Activated T-cell treated with anti-CD3 and anti-CD28 coated beads, Interleukin-2, amount 50 U/mL, for 1 hour (primary cell): ENCODE measurements at places on chromosomes 6 and 20.

DNA sequence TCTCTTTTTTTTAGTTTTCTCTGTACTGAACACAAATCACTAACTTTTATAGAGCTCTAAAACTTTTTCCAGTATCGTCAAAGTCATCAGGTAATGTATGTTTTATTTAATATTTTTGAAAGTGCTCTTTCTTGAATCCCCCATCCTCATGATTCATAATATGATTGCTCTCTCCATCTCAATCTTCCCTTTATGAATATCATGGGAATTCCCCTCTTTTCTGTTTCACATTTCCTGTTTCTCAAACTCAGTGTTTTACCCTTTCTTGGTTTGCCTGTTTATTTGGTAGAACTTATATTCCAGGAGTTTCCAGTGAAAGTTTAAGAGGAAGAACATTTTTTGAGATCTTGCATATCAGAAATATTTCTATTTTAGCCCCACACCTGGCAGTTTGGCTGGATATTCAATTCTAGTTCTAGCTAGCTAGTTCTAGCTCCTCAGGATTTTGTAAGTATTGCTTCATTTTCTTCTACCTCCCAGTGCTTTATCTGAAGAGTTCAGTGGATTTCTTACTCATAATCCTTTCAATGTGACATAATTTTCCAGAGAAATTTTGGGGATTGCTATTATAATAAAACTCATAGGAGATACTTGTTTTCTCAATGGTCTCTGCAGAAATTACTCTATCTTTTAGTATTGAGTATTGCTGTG, 6.1 kb upstream of the C6orf58 start:
- no peak for DNase-seq

DNA sequence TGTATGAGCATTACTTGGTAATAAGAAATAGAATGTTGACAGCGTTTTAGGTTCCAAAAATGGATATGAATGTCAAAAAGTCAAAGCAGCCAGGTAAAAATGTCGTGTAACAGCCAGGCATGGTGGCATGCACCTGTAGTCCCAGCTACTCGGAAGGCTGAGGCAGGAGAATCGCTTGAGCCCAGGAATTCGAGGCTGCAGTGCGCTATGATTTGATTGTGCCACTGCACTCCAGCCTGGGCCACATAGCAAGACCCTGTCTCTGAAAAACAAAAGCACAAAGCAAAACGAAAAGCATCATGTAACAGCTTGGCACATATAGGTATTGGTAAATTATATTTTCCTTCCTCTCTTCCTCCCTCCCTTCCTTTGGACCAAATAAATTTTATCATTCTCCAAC, 16.2 kb upstream of the FOXP4 start:
- no peak for DNase-seq

DNA sequence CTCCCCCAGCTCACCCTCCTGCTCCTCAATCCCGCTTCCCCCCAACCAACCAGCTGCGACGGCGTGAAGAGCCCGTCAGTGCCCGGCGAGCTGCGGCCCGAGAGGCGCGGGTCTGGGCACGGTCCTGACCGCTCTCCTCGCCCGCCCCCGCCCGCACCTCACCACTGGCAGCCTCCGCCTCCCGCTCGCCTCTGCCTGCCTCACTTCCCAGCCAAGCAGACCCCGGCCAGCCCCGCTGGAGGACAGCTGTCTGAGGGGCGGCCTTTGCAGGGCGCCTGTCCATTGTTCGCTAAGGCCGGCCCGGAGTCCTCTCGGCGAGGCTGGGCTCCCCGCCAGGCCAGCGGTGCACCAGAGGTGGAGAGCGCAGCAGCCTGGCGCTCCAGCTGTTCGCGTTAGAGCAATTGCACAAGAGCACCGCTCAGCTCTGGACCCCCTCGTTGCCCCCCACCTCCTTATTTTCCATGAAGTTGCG, 1.3 kb downstream of the SOBP start:
- peak; percentile 40 for DNase-seq

- DNase-seq = no peak
Measured at GRCh38 chr20:59937150-59937549, 3.0 kb downstream of the PPP1R3D start.

GRCh38 chr6:164554700-164555476, 754.5 kb downstream of the C6orf118 start:
- no peak for DNase-seq

DNA sequence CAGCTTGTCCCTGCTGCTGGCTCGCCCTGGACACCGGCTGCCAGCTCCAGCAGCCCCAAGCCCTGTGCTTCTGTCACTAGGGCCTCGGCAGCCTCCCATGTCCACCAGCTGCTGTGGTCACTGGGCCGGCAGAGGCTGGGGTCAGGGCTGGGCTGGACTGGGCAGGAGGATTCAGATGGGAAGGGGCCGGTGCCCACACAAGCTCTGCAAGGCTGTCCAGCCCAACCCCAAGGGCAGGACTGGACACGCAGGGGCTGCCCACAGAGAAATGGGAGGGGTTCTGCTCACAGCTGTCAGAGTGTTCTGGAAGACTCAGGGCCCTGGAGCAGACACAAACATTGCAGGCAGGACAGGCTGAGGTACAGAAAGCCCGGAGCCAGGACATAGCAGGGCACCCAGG, 65.6 kb downstream of the ADNP start:
- DNase-seq = no peak

GRCh38 chr20:23243791-23244155, 106.8 kb upstream of the NXT1 start:
- DNase-seq = no peak

DNA sequence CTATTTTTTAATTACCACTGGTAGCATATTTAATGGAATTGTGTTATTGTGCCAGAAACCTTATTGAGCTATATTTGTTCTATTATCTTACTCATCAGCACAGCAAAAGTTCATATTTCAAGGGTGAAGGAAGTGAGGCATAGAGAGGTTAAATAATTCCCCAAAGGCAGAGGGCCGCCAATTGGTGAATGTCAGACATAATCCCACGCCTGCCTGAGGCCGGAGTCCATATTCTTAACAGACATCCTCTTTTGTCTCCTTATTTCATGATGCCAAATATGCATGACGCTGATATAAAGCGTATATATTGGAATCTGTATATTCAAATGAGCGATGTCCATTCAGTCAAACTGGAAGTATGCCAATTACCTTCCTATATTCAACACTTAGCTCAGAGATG, 505.0 kb upstream of the SLC35B3 start:
- DNase-seq = no peak

GRCh38 chr6:3876866-3877265, 27.7 kb downstream of the FAM50B start:
- DNase-seq = no peak

DNA sequence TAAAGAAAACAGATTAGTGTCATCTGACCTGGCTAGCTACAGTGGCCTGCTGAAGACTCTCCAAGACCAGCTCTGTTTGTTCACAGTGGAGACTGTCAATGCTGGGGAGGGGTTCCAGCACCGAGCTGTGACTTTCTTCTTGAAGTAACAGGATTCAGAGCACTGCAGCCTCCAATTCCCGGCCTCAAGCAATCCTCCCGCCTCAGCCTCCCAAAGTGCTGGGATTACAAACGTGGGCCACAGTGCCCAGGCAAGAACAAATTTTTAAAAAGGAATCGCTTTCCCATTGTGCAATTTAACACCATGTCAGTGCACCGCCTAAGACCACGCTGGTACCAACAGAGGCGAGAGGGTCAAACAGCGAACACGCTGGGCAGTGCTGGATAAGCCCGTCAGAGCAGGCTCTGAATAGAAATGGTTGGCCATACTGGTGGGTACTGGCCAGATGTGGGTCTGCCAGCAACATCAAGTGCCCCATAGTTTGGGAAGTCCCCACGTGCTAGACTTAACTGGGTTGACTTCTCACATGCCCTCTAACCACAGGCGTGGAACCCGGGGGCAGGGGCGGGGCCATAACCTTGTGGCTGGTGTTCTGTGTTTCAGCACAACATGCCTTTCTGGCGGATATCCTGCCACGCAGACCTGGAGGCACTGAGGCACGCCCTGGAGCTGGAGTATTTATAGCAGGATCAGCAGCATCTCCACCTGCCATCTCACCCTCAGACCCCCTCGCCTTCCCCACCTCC, 168.9 kb downstream of the ZMYND8 start:
- DNase-seq = no peak

- DNase-seq = peak; percentile 31
Measured at GRCh38 chr20:13788167-13788834, 3.5 kb downstream of the NDUFAF5 start.

DNA sequence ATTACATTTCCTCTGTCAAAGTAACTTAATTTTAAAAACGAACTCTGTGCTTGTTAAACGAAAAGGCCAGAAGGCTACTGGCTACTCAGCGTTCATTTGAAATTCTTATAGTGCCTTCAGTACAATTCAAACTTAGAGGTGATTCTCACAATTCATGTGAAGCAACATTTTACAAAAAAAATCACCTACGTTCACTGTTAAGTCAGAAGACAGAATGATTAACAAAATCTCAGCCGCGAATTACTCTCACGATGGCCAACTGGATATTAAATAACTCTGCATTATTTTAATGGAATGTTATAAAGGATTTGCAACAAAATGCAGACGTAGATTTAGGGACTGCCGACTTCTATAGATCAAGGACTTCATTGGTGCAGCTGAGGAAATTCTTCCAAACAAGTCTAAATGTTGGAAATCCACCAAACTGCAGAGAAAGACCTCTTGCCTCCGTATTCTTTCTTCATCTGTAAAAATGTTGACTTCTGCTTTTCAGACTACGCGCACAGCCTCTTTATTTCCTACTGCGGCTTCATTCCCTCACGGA, 1.6 kb upstream of the QKI start:
- DNase-seq = no peak

GRCh38 chr20:4234128-4234527, 218.8 kb upstream of the RNF24 start:
- no peak for DNase-seq

DNA sequence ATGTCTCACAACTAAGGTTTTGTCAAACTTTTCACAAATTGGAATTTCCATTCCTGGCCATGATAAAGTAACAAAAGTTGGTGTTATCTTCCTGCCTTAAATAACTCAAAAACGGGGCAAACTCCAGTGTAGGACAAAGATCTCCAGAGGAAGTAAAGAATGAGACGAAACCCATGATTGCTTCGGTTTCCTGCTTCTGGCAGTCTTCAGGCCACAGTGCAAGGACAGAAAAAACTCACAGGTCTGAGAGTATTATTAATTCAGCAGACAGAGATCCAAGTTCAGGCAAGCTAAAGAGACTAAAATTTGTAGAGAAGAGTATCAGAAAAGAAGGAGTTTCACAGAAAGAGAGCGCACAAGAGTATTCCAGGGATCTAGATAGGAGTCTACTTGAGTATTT, 64.8 kb upstream of the RCAN2 start:
- DNase-seq = no peak

DNA sequence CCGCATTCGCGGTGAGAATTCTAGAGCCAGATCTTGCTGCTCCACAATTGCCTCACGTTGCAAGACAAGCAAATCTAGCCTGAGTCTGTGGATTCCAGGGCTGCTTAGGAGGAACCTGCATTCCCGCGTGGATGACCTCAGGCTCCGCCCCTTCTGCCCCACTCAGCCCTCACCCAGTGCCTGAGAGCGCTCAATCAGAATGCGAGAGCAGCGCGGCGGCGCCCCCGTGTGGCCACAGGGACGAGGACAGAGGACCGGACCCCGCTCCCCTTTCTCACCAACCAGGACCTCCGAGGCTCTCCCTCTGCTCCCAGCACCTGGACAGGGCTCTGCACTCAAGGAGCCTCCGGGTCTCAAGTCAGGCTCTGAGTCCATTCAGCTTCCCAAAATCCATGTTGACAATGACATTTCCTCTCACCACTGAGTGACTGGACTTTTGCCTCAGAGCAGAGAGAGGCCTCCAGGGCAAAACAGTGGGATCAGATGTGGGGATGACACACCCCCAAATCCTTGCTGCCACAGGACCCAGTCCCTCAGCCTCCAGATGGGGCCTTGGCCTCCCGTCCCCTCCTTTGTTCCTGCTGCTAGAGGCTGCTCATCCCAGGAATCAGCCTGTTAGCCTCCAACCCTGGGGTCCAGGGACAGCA, 52.0 kb downstream of the RPP21 start:
- peak; percentile 87 for DNase-seq

DNA sequence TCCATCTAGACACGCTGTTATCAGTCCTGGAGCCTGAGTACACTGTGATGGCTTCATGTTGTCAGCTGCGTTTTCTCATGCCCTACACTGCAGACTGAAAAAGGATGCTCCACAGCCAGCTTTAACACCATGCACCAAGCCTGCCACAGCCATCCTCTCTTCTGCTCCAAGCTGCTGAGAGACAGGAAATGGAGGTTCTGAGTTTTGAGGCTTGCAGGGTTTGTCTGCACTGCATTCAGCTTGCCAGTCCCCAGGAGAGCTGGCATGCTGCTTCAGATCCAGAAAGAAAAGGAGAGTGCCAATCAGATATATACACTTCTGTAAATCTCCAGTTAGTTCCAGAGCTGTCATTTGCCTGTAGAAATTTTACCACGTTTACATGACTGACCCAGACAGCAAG, 550.7 kb upstream of the FLRT3 start:
- no peak for DNase-seq

- DNase-seq = no peak
Measured at GRCh38 chr6:129069006-129069405, 186.1 kb downstream of the LAMA2 start.

GRCh38 chr6:18406955-18407749, 20.0 kb downstream of the RNF144B start:
- DNase-seq = no peak

DNA sequence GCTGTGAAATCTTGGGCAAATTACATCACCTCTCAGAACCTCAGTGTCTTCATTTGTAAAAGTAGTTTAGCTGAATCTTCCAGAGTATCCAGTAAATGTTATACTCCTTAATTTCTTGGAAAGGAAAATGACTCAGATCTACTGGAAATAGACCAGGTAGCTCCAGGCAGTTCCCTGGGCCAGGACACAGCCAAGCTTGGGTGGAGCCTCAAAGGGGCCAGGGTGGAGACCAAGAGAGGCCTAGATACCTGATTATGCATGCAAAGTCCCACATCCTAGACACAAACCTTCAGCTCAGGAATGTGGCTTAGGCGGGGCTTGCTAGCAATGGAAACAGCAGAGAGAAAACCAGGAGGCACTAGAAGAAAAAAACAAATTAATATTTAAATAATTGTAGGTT, 272.8 kb downstream of the MAFB start:
- DNase-seq = no peak

GRCh38 chr20:44543358-44543757, 21.5 kb upstream of the SERINC3 start:
- no peak for DNase-seq

GRCh38 chr20:20248620-20249200, 119.2 kb upstream of the INSM1 start:
- no peak for DNase-seq

- peak; percentile 18 for DNase-seq
Measured at GRCh38 chr6:7727946-7728854, 2.3 kb downstream of the BMP6 start.

- no peak for DNase-seq
Measured at GRCh38 chr6:12269110-12269509, 21.1 kb upstream of the EDN1 start.
